Stimulated activated CD4-positive, alpha-beta T cell treated with anti-CD3 and anti-CD28 coated beads, TNF-alpha, amount 100 ng/mL, for 48 hours (primary cell): ENCODE measurements at places on chromosomes 11 and 22.

- peak; percentile 18 for DNase-seq
These were observed at the start of gene C11orf97 for GRCh38 chr11:94511932-94512781. Gene C11orf97 (plus strand): TSS chr11:94512461. CDS start chr11:94512529, 68 bp downstream.

DNA sequence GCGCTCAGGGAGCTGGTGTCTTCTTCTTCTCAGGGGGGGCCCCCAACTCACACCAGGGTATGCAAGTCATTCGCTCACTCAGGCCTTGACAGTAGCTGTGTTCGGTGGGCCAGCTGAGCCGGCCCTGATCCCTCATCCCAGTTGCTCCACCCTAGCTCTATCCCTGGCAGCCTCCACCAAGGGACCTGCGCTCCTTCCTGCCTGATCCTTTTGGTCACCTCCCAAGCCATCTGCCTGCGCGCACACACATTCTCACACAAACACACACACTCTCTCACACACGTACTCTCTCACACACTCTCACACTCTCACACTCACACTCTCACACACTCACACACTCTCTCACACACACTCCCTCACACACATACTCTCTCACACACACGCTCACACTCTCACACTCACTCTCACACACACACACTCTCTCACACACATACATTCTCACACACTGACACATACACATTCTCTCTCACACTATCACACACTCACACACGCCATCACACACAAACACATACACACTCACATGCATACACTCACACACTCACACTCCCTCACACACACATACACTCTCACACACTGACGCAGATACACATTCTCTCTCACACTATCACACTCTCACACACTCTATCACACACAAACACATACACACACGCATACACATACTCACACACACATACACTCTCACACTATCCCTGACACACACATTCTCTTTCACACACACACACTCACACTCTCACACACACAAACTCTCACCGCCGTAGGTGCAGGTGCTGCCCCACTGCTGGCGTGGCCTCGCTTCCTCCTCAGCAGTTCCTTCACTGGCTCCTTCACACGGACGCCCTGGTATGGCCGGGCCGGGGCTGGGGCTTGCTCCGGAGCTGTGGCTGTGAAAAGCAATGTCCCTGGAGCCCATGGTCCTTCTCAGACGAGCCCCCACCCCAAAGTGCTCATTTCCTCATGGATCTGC, 20.8 kb downstream of the POU2AF1 start:
- no peak for DNase-seq

GRCh38 chr11:94521684-94522083, 9.4 kb downstream of the C11orf97 start:
- no peak for DNase-seq

DNA sequence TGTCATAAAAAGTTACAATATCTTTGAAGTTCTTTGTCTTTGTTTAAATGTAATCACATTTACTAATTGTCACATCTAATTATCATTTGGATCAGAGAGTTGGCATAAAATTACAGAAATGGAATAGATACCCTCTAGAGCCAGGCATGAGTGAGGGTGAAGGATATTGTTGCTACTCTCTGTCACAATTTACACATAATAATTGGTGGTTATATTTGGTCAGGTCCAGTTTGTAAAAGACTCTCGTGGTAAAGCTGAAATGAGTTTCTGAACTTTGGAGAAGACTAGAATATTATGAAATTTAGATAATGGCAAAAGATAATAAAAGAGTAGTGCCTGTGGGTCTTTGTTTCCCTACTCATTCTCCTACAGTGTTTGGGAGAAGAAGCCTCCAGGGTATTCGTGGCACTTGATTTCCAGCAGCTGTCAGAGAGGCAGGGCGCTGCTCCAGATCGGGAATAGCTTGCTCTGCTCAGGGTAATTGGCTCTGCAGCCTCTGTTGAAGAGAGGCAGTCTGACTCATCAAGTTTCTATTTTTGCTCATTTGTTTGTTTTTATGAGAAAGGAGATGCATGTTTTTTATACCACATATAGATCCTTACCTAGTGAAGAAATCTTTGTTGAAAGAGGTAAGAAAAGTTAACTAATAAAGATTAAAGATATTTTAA, 349.9 kb downstream of the CNTN5 start:
- DNase-seq, result no peak

- DNase-seq, result no peak
These were observed 84.0 kb upstream of the RCN1 start for GRCh38 chr11:32006799-32007388.

DNA sequence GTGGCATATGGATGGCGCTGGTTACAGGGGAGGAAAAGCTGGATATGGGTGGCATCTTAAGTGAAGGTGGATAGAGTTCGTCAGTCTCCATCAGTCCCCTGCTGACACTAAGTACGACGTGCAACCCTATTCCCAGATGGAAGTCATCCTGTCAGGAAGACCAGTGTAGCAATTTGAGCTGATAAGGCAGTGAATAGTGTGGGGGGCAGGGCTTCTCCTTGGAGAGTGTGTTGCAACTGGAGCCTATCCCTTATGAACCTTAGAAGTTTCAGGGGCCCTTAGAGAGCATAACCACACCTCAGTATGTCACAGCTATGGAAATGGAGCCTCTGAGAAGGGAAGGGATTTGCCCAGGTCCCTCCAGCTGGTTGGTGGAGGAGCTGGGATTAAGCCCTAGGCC, 36.1 kb upstream of the ANKK1 start:
- no peak for DNase-seq

DNA sequence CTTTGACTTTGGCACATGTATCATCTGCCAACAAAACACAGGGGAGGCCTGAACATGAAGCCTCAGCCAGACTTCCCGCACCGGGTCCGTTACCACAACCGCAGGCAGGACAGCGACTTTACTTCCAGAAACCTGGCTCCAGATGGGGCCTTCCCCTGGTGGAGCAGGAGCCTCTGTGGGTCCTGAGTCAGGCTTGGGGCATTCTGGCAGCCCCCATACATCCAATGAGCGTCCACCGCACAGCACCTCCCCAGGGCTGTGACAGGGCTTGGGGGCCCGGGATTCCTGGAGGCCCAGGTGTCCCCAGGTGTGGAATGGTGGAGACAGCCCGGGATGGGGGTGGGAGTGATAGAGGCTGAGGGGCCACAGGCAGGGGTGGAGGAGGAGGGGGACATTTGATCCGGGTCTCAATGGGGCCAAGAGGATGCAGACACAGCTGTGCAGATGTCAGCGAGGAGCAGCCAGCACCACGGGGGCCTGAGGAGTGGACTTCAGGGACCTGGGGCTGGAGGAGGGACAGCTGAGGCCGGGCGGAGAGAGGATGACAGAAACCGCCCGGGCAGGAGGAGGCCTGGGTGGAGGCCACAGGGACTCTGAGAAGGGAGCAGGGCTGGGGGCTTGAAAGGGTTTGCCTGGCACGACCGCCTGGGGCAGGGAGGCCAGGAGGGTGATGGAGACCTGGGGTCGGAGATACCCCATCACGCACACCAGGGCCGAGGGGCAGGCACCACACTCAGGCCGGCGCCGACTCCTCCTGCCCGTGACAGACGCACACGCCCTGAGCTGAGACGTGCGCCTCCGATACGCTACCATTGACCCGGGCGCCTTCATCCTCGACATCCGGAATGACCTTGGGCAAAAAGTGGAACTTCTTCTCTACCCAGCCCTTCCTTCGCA, 8.6 kb downstream of the TTLL8 start:
- no peak for DNase-seq

DNA sequence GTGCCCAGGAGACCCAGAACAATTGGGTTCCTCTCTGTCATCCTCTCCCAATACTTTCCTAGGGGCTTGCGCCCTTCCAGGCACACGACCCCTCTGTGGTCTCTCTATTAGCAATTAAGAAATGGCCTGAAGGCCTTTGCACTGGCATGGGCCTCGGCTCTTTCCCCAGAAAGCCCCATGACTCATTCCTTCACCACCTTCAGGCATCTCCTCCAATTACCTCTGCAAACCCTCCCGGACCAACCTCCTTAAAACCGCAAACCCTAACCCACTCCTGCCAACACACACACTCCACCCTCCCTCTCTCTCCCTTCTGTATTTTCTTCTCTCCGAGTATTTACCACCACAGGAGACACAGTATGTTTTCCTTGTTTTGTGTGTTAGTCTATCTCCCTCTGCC, 36.7 kb downstream of the LARGE1 start:
- no peak for DNase-seq

DNA sequence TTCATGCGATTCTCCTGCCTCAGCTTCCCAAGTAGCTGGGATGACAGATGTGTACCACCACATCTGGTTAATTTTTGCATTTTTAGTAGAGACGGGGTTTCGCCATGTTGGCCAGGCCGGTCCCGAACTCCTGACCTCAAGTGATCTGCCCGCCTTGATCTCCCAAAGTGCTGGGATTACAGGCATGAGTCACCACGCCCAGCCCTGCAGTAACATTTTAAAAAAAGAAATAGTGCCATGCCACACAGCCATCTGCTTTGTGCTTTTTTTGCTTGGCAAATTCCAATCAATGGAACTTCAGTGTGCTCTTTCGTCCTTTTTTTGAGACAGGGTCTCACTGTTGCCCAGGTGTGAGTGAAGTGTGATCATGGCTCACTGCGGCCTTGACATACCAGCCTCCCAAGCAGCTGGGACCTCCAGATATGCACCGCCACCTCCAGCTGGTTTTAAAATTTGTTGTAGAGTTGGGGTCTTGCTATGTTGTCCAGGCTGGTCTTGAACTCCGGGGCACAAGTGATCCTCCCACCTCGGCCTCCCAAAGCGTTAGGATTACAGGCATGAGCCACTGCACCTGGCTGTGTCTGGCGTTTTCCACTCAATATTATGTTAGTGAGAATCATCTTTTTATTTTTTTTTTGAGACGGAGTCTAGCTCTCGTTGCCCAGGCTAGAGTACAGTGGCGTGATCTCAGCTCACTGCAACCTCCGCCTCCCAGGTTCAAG, 1.8 kb upstream of the CHADL start:
- DNase-seq, result no peak

- DNase-seq, result no peak
These were observed 7.7 kb upstream of the CCDC83 start for GRCh38 chr11:85847436-85847835.

- no peak for DNase-seq
These were observed 257.4 kb upstream of the LRRC4C start for GRCh38 chr11:41716862-41717261.

- DNase-seq, result no peak
These were observed 861 bp upstream of the LTBP3 start for GRCh38 chr11:65558930-65559509.

- DNase-seq, result no peak
These were observed 546.8 kb upstream of the B3GAT1 start for GRCh38 chr11:134958870-134959269.

DNA sequence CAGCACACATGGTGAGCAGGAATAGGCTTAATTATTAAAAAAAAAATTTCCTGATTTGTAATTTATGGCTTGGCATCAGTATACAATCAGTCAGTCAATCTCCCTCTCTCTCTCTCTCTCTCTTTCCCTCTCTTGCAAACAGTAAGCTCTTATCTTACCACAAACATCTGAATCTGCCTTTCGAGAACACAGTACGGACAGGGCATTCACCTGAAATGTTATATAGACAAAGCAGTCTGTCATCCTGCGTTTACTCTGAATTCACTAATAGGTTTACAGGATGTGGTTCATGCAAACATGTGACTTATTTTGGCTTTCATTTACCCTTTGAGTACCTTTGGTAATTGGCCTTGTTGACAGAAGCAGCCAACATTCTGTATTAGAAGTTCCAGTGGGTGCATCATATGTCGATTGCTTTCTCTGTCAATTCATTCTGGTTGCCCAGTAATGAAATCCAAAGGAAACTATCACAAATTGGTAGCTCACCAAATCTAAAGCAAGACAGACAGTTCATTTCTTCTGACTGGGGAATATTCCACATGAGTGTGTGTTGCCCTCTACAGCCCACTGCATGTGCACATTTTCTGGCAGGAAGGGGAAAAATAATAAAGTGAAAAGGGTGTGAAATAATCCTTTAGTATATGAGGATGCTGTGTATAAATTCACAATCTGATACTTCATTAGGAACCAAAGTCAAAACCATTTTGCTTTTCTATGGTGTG, 1058.2 kb downstream of the LRRC4C start:
- no peak for DNase-seq

DNA sequence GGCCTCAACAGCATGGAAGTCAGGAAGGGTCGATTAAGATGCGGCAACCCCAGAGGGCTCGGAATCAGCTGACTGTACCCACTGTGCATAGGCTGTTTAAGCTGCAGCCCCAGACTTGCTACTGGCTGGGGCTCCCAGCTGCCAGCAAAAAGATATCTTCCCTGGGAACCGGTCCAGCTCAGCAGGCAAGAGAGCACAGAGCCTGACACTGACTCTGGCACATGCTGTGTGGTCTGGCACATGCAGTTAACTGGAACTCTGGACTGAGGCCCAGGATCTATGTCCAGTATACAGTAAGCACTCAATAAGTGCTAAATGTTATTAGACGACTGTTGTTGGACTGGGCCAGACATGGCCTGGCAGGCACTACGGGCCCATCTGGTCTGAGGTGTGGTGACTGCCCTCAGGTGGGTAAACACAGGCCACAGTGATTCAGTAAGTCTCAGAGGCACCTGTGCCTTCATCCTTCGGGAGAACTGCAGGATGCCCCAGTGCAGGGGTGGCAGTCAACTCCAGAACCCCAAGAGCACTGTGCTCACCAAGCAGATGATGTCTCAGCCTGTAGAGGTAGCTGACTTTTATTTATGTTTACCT, 87.6 kb downstream of the LARGE1 start:
- no peak for DNase-seq

GRCh38 chr11:17978553-17979287, 34.1 kb downstream of the SERGEF start:
- DNase-seq, result no peak

DNA sequence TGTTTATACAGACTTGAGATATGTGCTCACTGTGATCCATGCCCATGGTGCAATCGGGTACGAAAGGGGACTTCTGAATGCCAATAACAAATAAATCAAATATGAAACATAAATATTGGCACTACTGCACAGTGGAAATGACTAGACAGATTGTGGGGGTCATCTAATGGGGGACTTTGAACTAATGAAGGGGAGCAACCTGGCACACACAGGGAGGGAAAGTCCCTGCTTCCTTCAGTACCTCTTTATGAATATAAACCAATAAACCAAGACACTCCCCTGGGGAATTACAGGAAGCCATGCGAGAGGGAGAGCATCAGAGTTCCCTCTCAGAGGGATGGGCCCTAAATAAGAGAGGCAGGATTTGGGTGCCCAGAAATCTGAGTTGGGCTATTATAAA, 21.1 kb downstream of the MIF start:
- DNase-seq, result no peak

GRCh38 chr11:85089654-85090053, 537.5 kb downstream of the DLG2 start:
- no peak for DNase-seq

DNA sequence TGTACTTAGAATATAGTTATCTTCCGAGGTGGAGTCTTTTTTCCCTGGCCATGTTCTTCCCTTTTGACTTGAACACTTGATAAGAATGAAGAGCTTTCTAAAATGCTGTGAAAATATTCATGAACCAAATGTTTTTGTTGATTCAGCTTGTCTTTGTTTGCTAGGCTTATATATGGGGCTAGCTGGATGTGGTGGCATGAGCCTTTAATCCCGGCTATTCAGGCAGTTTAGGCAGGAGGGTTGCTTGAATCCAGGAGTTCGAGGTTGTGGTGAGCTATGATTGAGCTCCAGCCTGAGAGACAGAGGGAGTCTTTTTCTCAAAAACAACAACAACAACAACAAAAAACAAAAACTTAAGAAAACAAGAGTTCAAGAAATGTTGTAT, 23.1 kb downstream of the CBL start:
- DNase-seq, result no peak

GRCh38 chr11:117705866-117706265, 91.2 kb downstream of the DSCAML1 start:
- no peak for DNase-seq
